ENCODE measurements at places on chromosomes 13 and 19. TPM values are rescaled to one million over a fixed set of nuclear protein-coding genes. Genes with fewer than 3 reads are reported as not detected.

Gene TEX26
- total RNA-seq = not detected

Gene KLK14
- total RNA-seq = not detected

Gene ADM5
- total RNA-seq = 4.7 TPM

Gene FSD1
- total RNA-seq = 12.1 TPM

Gene SAE1
- total RNA-seq = 140 TPM

Gene DKKL1
- 0.95 TPM for total RNA-seq

Gene CLC
- total RNA-seq = not detected

Gene PLIN4
- 10.2 TPM for total RNA-seq

Gene IL12RB1
- 0.36 TPM for total RNA-seq

Gene RAB11B
- total RNA-seq = 135 TPM

Gene POU2F2
- 0.10 TPM for total RNA-seq

Gene MTUS2
- 0.05 TPM for total RNA-seq

Gene ZNF99
- not detected for total RNA-seq

Gene PPM1N
- 3.3 TPM for total RNA-seq

Gene OR7C1
- total RNA-seq = not detected

Gene MYH14
- total RNA-seq = 23.8 TPM

Gene ZNF530
- total RNA-seq = 8.9 TPM

Gene GFY
- total RNA-seq = not detected

Gene CLEC11A
- total RNA-seq = not detected

Gene DZIP1
- total RNA-seq = 22.9 TPM

Gene ALG11
- total RNA-seq = 23.9 TPM

Gene OSCAR
- 6.8 TPM for total RNA-seq

Gene THSD1
- 3.3 TPM for total RNA-seq

Gene LGALS16
- total RNA-seq = not detected

Gene HSD11B1L
- total RNA-seq = 6.0 TPM

Gene ZNF649
- 4.3 TPM for total RNA-seq

Gene NCAN
- 0.15 TPM for total RNA-seq

Gene MYADM
- total RNA-seq = 469 TPM

Gene LRRC25
- total RNA-seq = 0.15 TPM

Gene SAMD4B
- 1,339 TPM for total RNA-seq

Gene AP2S1
- total RNA-seq = 146 TPM

Gene OR7D2
- total RNA-seq = not detected

Gene UBE2L5
- total RNA-seq = not detected

Gene LINGO3
- 0.13 TPM for total RNA-seq

Gene RNF113B
- total RNA-seq = not detected

Gene GAMT
- 21.2 TPM for total RNA-seq

Gene ZSCAN5C
- not detected for total RNA-seq

Gene CYP2A7
- total RNA-seq = not detected

Gene NLRP7
- not detected for total RNA-seq

Gene METTL21C
- not detected for total RNA-seq

Gene MYO9B
- 79.4 TPM for total RNA-seq

Gene SCEL
- not detected for total RNA-seq

Gene MAST1
- total RNA-seq = 3.1 TPM

Gene TTYH1
- total RNA-seq = 0.62 TPM

Gene LCP1
- total RNA-seq = 1.5 TPM

Gene GJB6
- 6.3 TPM for total RNA-seq

Gene CFAP97D2
- not detected for total RNA-seq

Data from Panc1 (cell line).